ENCODE measurements at places on chromosomes 1 and 21.

- DNase-seq: no peak
Observed at GRCh38 chr21:33089395-33090119, 19.6 kb downstream of the OLIG1 start.

DNA sequence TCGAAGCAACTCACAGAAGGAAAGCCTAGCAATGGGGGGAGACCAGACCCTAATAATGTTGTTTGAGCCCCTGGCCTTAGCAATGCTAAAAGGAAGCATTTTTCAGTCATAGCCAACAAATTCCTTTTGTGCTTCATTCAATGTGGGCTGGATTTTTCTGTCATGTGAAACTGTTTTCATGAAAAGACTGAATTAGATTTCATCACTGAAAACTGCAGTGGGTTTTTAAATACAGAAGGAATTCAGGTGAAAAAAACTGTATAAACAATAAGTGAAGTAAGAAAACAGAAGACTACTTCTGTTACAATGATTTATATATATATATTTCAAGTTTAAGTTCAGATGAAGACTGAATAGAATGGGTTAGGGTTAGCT is 204.8 kb downstream of the SMYD3 start:
- DNase-seq: no peak

- no peak for DNase-seq
Observed at GRCh38 chr1:235843461-235843961, 23.2 kb downstream of the LYST start.

DNA sequence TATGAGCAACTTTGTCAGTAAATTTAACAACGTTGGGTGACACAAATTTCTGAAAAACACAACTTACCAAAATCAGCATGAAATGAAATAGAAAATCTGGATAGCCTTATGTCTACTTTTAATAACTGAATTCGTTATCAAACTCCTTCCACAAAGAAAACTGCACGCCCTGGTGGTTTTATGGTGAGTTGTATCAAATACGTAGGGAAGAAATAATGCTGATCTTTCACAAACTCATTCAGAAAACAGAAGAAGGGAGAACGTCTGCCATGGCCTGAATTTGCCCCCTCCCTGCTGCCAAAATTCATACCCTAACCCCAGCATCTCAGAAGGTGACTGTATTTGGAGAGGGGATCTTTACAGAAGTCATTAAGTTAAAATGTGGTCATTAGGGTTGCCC is 50.0 kb upstream of the COL18A1 start:
- no peak for DNase-seq

GRCh38 chr1:113456967-113457366 is 66.7 kb downstream of the MAGI3 start:
- DNase-seq: no peak

GRCh38 chr1:180136331-180136967 is 18.2 kb upstream of the QSOX1 start:
- no peak for DNase-seq

DNA sequence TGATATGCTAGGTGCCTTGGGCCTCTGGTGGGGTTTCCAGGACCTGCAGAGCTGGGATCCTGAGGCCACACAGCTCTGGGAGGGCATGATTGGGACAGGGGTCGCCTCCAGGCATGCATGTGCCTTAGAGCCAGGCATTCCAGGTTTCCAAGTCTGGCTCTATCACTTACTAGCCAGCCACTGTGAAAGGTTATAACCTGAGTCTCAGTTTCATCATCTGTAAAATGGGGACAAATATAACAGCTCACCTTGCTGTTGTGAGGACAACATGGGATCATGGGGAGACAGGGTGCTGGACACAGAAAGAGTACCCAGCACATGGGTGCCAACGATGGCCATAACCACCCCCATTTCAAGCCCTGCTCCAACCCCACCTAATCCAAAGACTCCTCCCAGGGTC is 2.7 kb downstream of the CHI3L1 start:
- DNase-seq: no peak

GRCh38 chr1:206719169-206719839 is 34.6 kb downstream of the MAPKAPK2 start:
- no peak for DNase-seq

All from stimulated activated CD4-positive, alpha-beta T cell treated with anti-CD3 and anti-CD28 coated beads, Interleukin-12 subunit alpha, Interleukin-12 subunit beta, amount 100 ng/mL, for 24 hours (primary cell).